ENCODE measurements at places on chromosomes 12 and 14.
A peak's percentile ranks its signal among the peaks of the same experiment; 100 is the strongest.

- DNase-seq: no peak
These were observed 77.9 kb downstream of the SPATA7 start for GRCh38 chr14:88463318-88463717.

GRCh38 chr12:31479516-31480210 is 111.3 kb downstream of the DENND5B start:
- no peak for DNase-seq

- DNase-seq: no peak
These were observed 52.4 kb downstream of the VCPKMT start for GRCh38 chr14:50063876-50064420.

GRCh38 chr12:9391815-9392214 is 183.6 kb upstream of the PZP start:
- DNase-seq: no peak

DNA sequence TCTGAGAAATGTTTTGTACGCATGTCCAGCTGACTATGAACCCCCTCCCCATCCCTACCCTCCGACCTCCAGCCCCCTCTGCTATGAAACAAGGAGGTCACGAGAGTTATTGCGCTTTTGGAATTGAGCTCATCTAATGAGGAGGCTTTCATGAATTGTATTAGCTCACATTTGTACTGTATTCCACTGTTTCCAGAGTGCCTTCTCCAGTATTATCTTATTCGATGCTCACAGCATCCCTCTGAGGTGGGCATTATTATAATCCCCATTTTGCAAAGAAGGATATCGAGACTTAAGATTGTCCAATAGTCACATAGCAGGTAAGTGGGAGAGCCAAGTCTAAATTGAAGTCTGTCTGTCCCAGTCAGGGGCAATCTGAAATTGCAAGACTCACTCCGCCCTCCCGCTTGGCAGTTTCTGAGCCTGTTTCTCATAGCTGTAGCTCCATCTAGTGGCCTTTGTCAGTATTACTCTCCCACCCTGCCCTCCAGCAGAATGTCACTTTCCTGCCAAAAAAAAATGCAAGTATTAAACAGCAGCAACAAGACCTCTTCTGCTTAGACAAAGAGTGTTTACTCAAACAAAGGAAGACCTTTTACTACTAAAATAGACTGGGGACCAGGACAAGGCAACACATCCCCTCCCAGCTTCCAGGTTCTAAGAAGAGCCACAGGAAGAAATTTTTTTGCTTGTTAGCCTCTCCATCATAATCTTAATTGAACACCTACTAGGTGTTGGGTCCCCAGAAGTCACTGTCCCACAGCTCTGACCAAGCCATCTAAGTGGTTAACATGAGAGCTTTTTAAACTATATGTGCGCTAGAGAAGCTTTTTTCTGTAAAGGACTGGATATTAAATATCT is 48.6 kb upstream of the TMEM233 start:
- DNase-seq: peak; percentile 17

- no peak for DNase-seq
These were observed 78.8 kb downstream of the ETV6 start for GRCh38 chr12:11728154-11728755.

- DNase-seq: no peak
These were observed 100.7 kb upstream of the SLC38A4 start for GRCh38 chr12:46926526-46926925.

DNA sequence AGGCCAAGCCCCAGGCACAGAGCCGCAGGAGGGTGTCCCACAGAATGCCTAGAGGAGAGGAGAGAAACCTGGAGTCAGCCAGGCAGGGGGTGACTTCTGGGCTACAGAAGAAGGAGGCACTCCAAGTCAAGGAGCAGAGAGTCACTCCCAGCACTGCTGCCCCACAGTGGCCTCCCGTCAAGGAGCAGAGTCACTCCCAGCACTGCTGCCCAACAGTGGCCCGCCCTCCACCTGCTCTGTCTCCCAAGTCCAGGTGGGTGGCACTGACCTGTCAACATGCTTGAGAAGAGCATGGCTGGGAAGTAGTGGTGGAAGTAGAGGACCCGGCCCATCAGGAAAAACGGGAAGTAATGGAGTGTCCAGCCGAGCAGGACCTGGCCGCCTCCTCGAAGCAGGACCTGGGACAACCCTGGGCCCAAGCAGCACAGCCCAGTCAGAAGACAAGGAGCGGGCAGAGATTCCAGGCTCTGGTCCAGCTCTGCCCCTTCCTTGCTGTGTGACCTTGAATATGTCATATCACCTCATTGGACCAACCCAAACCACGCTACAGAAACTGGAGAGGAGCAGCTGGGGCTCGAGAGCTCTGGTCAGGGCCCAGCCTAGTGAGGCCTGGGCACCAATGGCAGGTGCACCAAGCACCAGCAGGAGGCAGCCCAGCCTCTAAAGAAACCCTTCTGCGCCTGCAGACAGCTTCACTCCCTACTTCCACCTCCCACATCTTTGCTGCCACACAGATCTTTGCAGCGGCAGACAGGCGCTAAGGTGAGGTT is 7.6 kb upstream of the NGB start:
- DNase-seq: no peak

GRCh38 chr12:110330544-110330943 is 49.5 kb downstream of the ATP2A2 start:
- DNase-seq: no peak

DNA sequence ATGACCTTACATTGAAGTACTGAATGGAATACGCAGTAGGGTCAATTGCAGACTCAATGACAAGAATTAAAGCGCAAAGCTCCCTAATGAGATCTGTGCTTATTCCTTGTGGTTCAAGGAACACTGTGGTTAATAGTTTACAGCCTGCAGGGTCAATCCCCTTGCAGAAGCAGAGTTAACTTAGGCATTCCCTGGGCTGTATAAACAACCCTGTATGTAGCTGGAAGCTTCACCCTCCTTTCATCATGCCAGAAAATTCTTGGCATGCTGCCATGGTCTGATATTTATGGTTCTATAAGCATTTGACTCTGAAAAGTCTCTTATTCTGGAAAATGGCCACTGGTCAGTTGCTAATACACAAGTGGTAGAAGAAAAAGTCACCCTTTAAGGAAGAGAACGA is 227.7 kb downstream of the NOVA1 start:
- no peak for DNase-seq

GRCh38 chr14:53306911-53307310 is 153.8 kb upstream of the DDHD1 start:
- DNase-seq: no peak

DNA sequence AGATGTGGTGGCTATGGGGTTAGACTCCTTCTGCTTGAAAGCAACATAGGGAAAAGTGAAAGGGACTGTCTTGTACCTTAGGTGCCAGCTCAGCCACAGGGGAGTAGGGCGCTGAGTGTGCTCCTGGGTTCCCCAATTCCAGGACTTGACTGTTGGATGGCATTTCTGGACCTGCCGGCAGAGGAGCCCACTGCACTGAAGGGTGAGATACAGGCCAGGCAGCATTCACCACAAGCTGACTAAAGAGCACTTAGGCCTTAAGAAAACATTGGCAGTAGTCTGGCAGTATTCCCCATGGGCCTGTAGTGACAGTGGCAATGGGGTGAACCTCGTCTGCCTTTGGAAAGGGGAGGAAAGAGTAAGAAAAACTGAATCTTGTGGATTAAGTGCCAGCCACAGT is 67.1 kb upstream of the TMTC2 start:
- DNase-seq: no peak

- no peak for DNase-seq
These were observed 263.0 kb downstream of the NEDD1 start for GRCh38 chr12:97169889-97170567.

DNA sequence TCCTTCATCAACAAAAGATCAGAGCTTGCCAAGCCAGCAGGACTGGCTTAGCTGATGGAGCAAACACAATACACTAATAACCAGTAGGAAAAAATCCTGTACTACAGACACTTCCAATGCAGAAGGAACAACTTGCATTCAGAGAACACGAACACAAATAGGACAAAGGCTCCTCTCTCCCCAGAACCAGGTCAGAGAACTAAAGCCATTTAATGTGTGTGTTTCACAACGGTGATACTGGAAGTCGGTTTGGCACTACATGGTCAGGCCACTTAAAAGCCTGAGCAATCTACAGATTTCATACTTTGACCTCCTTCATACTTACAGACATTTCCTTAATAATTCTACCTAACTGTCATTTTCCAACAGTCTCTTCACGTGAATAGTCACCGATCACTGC is 6.3 kb downstream of the CS start:
- no peak for DNase-seq

DNA sequence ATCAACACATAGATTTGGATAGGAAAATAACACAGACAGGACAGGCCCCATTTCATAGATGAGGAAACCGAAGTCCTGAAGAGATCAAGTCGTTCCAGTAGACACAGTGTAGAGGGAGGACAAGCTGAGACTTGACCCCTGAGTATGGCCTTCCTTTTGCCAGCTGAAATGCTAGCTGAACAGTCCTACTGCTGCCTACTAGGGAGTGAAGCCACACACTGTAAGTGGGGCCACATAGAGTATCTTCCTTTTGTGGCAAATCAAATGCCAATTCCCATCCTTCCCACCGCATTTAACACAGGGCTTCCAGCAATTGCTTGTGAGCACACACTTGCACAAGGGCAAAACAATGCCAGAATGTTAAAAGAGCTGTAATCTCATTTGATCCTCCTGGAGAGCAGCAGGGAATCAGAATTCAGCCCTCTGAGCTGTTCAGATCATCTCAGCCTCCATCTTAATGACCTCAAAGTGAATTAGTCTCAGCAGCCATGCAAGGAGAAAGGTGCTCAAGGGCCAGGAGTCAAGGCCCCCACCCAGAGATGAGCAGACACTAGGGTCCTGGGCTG is 380.5 kb downstream of the EMP1 start:
- no peak for DNase-seq

DNA sequence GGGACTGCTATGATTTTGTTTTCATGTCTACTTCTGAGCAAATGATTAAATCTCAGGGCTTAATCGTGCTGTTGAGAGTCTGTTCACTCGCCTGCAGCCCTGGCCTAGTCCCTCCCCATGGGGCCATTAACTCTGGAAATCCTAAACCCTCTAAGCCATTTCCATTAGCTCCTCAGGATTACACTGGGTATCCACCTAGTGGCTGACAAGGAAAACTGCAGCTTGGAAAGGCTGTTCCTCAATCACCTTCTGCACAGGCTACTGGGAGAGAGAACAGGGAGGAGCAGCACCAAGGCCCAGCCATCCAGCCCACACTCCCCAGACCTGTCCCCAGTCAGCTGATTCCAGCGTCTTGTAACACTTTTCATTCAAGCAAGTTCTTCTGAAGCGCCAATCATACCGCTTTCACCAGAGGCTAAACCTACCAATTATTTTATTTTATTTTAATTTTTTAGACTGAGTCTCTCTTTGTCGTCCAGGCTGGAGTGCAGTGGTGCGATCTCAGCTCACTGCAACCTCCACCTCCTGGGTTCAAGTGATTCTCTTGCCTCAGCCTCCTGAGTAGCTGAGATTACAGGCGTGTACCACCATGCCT is 48.7 kb downstream of the NEUROD4 start:
- DNase-seq: no peak

GRCh38 chr14:90960818-90961217 is 99.6 kb downstream of the RPS6KA5 start:
- no peak for DNase-seq

- DNase-seq: no peak
These were observed 34.4 kb downstream of the ATF7IP start for GRCh38 chr12:14399871-14400270.

- DNase-seq: no peak
These were observed 56.3 kb downstream of the SLC16A7 start for GRCh38 chr12:59652130-59652529.

DNA sequence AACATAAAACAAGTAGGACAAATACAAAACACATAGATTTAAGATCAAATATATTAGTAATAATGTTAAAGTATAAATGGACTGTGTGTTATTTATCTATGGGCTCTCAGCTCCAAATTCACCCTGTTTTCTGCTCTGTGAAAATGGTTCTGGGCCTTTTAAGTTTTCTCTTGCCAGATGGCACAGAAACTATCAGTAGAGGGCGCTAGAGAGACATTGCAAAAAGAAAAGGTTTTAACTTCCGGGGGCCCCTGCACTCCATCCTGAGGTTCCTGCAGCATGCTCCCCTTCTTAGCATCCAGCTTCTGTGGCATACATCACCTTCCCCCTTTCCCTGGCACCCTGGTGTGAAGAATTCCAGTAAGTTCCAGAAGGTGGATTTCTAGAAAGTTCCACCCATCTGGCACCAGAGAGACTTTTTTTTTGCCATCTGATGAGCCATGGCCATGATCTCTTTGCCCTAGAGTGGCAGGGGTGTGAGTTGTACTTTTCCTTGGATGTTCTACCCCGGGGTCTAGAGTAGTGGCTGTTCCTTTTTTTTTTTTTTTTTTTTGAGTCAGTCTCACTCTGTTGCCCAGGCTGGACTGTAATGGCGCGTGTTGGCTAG is 29.3 kb downstream of the ZCRB1 start:
- no peak for DNase-seq

DNA sequence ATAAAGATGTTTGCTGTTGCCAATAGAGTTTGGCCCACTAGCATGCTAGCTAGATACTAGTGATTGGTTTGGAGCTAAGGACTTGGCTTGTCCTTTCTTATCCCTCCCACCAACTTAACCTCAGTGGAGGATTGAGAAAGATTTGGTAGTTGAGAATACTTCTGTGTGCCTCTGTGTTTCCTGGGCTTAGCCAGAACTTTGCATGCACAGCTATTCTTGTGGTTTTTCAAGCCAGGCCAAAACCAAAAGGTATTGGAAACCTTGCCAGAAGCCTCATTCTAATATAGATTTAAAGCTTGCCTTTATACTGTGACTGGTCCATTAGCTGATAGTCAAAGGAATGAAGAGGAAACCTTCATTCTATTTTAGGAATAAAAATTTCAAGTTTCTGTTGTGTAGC is 188.5 kb downstream of the CCDC91 start:
- no peak for DNase-seq

- DNase-seq: no peak
These were observed 42.6 kb downstream of the KRT80 start for GRCh38 chr12:52149182-52149641.

DNA sequence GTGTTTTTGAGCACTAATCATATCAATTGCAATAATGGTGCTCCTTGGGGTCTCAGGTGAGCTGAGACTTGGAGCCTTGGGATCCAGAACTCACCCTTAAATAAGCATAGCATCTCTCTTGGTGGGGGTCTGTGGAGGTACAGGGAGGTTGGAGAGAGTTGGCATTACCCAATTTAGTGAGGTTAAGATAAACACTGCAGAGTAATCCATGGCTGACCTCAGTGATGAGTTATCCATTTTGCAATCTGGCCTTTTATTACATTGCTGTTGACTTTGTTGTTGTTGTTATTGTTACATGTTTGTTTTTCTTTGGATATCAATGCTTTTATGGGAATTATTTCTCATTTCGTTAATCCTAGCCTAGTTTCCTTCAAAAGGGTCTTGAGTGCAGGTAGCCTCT is 373.3 kb downstream of the NRXN3 start:
- DNase-seq: no peak

DNA sequence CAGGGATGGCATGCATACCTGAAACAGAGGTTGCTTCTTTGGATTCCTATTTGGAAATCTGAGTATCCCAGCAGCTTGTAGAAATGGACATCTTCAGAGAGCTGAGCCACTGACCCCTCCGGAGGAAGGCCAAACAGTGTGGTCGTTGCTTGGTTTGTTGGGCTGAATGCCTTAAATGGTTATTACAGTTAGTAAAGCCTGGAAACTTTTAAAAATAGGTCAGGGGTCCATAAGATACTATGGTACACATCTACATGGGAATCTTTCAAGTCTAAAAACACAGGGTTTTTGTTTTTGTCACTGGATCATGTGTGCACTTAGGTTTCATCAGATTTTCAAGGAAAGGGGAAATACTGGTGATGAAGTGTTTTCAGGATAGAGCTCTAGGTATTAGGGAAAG is 7.7 kb downstream of the DYRK2 start:
- DNase-seq: no peak

GRCh38 chr12:14244876-14245669 is 120.4 kb upstream of the ATF7IP start:
- DNase-seq: no peak

- DNase-seq: no peak
These were observed 22.7 kb downstream of the YY1 start for GRCh38 chr14:100261621-100262020.

Data from stimulated activated CD4-positive, alpha-beta T cell treated with anti-CD3 and anti-CD28 coated beads, TNF-alpha, amount 100 ng/mL, for 1 hour (primary cell).